Muscle of back (tissue), 13 donors: ENCODE measurements at places on chromosomes 7 and 10.

DNA sequence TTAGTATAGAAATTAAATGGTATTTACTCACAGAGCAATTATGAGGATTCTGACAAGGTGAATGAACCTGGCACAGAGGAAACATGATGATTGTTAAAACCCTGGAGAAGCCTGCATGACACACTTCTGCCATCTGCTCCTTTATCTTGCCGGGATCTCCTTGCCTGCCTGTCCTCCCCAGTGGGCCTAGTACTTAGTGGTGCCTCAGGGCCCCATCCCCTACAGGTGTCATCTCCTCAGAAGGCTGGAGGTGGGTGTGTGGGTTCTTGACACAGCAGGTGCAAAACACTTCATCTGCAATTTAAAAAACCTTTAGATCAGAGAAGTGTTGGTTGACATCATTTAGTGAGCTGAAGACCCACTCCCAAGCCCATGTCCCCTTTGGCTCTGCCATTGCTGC lies 261.2 kb downstream of the ADRA2A start:
- no peak for DNase-seq

GRCh38 chr10:95572131-95572820 lies 11.1 kb upstream of the SORBS1 start:
- peak; percentile 31 for DNase-seq

- DNase-seq, result no peak
Measured at GRCh38 chr10:108411894-108412293, 1247.4 kb upstream of the SORCS1 start.

DNA sequence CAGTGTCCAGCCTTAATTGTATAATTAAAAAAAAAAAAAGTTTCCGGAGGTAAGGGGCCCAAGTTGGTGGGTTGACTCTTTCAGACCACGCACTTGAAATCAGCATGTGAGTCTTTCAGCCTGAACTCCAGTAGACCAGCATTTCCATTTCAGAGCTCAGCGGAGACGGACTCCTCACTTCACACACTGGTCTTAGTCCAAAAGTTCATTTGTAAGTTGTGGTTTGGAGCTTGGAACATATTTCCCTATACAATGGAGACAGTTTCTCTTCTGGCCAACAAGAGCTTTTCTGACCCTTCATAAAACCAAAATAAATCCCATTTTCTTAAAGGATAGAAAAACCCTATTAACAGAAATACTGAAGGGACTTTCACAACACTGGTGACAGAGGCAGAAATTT lies 41.0 kb downstream of the ATXN7L1 start:
- DNase-seq, result no peak

GRCh38 chr7:74575083-74575784 lies 82.3 kb upstream of the GTF2I start:
- DNase-seq, result no peak

DNA sequence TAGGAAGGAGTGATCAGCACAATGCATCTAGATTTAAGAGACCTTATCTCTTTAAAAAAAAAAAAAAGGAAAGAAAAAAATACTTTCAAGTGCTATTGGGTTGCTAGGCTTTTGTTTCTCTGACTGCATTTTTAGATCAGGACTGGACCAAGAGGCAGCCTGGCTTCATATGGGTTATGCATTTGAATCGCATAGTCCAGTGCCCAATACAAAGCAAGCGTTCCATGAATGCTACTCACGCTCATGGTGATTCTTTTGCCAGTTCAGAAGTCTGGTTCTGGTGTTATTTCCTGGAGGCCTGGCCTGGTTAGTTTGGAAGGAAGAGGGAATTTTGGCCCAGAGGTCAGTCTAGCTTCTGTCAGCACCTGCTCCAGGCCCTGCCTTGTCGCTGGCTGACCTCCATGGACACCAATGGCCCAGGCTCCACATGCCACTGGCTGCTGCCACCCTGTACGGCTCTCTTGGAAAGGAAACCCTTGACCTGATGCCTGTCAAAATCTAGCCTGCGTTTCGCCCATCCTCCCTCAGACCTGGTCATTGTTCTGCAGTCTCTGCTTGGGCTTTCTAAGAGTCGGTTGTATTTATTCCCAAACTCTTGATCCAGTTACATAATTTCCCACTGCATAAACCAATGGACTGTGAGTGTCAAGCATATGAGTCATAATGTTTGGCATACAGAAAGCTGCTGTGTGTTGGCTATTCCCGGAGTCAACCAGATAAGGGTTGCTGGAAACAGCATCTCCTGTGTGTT lies 74.3 kb upstream of the MKX start:
- DNase-seq, result no peak

DNA sequence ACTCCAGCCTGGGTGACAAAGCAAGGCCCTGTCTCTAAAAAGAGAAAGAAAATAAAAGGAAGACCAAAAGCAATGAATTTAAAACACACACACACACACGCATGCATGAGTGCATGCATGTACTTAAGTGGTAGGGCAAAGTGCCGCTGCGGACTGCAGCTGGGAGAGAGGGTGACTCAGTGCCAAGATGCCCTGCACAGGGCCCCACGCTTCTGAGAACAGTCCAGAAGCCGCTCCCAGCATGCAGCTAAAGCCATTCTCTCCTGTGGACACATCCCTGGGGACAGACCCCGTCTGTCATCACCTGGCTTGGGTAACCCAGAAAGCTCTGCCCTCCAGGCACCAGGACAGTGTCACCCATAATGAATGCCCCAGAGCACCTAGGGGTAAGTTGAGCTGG lies 61.0 kb upstream of the MYL10 start:
- no peak for DNase-seq

- DNase-seq, result no peak
Measured at GRCh38 chr7:45400680-45401079, 173.5 kb upstream of the ADCY1 start.

- DNase-seq, result no peak
Measured at GRCh38 chr7:144105211-144105610, 4.2 kb upstream of the OR2A2 start.

DNA sequence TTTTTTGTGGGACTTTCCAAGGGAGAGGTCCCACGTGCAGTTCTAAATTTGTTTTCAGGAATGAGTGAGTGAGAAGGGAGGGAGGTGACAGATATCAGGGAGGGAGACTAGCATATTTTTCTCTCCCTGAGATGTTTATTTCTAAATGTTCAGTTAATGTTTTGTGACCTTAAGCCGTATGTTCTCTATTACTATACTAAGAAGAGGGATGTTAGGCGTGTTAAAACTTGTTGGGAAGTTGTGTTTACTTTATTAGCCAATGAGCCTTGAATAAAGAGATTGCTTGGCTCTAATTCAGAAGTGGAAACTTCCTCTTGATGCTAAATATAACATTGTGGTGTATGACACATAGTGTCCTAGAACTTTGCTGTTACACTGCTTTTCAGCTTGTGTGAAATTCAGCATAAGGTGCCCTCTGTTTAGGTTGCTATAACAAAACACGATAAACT lies 37.3 kb downstream of the DNAH11 start:
- peak; percentile 1 for DNase-seq

- DNase-seq, result no peak
Measured at GRCh38 chr10:43679509-43679908, 30.8 kb upstream of the ZNF32 start.

GRCh38 chr7:72453471-72453870 lies 41.3 kb upstream of the CALN1 start:
- DNase-seq, result no peak

- peak; percentile 77 for DNase-seq
Measured at GRCh38 chr10:100518761-100519241, 860 bp downstream of the SEC31B start.

GRCh38 chr10:100882252-100882651 lies 30.5 kb upstream of the SLF2 start:
- no peak for DNase-seq

- no peak for DNase-seq
Measured at GRCh38 chr7:135208102-135208793, 3.1 kb downstream of the WDR91 start.

- no peak for DNase-seq
Measured at GRCh38 chr7:99021941-99022560, 121.9 kb downstream of the SMURF1 start.

- DNase-seq, result no peak
Measured at GRCh38 chr7:101096957-101097347, 11.7 kb downstream of the TRIM56 start.

GRCh38 chr7:29793507-29793906 lies 12.8 kb upstream of the WIPF3 start:
- DNase-seq, result no peak

- DNase-seq, result no peak
Measured at GRCh38 chr10:124131172-124131571, 37.8 kb upstream of the CHST15 start.

- DNase-seq, result no peak
Measured at GRCh38 chr10:71436268-71437125, 39.8 kb downstream of the CDH23 start.

DNA sequence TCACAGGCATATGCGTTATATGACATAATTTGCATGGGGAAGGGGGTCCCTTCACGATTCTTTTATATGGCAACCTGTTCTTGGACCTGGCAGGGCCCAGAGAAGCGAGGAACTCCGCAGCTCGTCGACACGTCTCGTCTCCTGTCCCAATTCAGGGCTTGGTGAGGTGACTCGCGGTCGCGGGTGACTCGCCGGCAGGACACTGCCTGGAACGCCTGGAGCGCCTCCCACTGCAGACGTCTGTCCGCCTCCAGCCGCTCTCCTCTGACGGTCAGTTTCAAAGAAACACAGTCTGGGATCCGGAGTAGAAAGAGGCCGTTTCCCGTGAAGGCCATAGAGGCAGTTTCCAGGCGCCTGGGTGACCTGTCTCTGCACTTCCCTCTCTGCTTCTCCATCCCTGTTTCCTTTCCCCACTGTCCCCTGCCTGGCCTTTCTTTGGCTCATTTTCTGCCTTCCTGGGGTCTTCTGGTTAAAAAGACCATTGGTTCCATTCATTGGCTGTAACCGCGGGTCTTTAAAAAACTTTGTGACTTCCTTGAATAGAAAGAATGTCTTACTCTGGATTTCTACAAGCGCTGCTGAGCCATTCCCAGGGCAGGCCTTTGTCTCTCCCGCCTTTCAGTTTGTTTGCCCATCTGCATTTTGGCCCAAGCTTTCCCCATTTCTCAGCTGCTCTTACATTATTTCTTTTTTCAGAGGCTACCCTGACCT lies 1.2 kb downstream of the UPP1 start:
- DNase-seq, result no peak

DNA sequence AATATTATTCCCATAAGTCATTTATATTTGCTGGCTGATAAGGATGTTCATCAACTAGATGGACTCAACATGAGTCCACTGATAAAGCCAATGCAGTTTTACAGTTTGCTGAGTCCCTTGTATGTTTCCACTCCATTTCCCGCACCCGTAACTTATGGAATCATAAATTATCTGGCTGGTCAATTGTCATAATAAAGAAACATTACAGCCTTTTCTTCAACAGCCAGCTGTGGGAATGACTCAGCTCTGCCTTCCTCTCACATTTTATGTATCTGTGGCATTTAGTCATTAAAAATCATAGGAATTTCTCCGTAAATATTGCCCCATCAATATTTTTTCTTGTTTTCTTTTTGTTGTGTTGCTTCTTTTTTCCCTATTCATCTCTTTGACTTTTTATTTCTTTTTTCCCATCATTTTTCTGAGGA lies 22.3 kb upstream of the TMEM26 start:
- no peak for DNase-seq

- DNase-seq, result no peak
Measured at GRCh38 chr7:131188367-131189339, 139.0 kb upstream of the MKLN1 start.

DNA sequence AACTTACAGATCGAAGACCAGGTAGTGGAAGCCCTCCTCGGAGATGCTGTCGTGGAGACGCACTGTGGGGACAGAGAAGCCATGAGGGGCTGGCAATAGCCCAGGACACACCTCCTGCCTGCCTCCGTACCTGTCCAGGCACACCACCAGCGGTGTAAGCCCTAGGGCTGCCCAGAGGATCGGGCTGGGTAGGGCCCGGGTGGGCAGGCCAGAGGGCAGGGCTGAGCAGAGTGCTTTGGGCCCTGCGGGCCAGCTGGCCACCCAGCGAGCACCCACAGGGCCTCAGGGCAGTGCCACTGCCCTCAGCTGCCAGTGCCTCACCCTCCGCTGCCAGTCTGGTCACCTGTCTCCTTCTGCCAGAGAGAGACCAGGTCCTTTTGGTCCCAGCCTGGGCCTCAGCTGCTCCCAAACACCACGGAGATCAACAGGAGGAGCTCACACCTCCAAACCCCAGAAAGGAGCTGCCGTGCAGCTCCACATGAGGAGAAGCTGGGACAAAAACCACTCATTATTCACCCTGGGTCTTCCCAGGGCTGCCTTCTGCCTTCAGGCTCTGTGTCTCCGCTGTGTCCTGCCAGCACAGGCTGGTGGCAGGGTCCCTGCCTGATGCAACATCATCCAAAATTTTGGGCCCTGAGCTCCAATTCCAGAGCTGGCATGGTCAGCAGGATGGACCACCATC lies 58.2 kb downstream of the YKT6 start:
- DNase-seq, result no peak
